ENCODE measurements at places on chromosomes 13 and 19.

DNA sequence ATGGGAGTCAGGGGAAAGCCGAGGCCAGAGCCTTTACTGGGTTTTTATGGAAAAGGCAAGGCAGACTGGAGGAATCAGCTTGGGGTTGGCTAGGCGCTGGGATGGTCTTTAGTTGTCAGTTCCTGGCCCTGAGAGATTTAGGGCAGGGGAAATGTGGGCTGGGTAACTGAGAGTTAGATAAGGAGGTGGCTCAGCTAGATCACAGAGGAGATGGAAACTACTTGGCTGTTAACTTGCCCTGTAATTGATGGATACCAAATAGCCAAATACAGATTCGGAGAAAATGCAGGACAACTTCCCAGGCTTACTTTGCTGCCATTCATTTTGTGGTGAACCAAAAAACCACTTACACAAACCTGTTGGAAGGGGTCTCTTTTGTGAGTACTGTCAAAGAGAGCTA, 54.0 kb downstream of the LRCH1 start:
- no peak for DNase-seq

DNA sequence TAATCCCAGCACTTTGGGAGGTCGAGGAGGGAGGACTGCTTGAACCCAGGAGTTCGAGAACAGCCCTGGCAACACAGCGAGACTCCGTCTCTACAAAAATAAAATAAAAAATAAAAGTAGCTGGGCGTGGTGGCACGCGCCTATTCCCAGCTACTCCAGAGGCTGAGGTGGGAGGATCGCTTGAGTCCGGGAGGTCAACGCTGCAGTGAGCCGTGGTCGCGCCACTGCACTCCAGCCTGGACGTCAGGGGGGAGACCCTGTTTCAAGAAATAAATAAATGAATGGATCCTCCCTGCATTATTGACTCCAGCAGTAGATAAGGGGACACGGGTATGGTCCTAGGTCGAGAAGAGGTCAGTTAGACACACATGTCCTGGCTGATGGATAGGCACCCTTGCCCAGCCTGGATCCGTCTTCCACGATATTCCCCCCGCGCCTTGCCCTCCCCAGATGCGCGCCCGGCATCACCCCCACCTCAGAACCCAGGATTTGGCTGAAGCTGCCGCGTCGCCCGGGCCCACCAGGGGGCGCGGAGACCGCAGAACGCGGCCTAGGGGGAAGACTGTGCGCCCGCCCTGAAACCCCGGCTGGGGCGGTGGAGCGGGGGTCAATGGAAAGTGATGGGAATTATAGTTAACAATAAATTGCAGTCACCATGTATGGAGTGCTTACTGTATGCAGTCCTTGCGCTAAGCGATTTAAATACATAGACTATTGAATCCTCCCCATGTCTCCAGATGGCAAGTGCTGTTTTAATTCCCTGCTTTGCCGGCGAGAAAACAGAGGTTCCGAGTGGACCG, 2.1 kb upstream of the HOOK2 start:
- DNase-seq: no peak

GRCh38 chr13:79663435-79663834, 182.5 kb downstream of the NDFIP2 start:
- no peak for DNase-seq

GRCh38 chr13:21333186-21333585, 125.9 kb downstream of the ZDHHC20 start:
- no peak for DNase-seq

Measured in stimulated activated CD4-positive, alpha-beta T cell treated with anti-CD3 and anti-CD28 coated beads, TNF-alpha, amount 100 ng/mL, for 24 hours (primary cell).